Inflammatory macrophage (primary cell): ENCODE measurements at places on chromosomes 16 and 17.
A peak's percentile ranks its signal among the peaks of the same experiment; 100 is the strongest.

DNA sequence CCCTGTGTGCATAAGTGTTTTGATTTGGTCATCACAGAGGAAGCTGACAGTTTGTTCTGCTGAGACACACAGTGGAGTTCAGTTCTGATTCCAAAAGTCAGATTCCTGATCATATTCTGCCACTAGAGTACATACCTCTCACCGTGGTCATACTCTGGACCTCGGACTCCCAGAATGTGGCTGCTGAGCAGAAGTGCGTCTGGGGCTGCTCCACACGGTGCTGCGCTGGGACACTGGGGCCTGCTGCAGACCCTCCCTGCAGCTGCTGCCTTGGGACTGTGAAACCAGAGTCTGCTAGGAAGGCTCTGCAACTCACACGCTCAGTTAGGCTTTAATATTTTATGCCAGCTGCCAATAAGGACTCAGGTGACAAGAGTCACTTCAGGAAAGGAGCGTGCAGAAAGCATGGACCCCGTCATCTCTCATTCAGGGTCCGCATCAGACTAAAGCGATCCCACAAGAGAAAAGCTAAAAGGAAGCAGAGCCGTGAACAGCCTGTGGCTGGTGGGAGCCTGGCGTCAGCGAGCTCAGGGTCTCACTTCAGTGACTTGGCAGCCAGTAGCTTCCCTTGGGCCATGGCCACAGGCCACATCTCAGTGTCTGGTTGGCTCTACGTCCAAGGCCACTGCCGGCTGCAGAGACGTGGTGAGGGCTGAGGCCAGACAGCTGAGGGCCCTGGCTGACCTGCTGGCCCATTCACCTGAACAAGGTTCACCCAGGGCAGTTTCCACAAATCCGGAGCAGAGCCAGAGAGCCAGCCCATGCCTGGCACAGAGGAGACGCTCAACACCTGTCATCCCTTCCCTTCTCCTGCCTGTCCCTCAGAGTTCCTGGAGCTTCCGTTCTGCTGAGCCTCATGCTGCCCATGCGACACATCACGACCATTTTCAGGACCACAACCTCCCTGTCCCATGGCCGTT is 24.7 kb upstream of the KIFC3 start:
- DNase-seq, result no peak

- DNase-seq, result no peak
These were observed 96.2 kb downstream of the MYO1D start for GRCh38 chr17:32780721-32781120.

- DNase-seq, result no peak
These were observed 15.7 kb upstream of the RNF213 start for GRCh38 chr17:80244871-80245509.

DNA sequence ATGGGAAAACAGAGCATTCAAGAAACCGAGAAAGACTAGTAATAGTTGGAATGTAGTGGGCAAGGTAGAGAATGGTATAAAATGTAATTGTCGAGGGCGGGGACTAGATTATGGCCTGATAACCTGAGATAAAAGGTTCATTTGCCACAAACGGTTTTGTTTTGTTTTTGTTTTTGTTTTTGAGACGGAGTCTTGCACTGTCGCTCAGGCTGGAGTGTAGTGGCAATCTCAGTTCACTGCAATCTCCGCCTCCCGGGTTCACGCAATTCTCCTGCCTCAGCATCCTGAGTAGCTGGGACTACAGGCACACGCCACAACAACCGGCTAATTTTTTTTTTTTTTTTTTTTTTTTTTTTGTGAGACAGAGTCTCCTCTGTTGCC is 1.4 kb downstream of the NEK8 start:
- no peak for DNase-seq

GRCh38 chr16:12157517-12158093 is 181.1 kb downstream of the SNX29 start:
- DNase-seq, result no peak

GRCh38 chr16:85570735-85571562 is 42.2 kb upstream of the GSE1 start:
- peak; percentile 77 for DNase-seq

- no peak for DNase-seq
These were observed 29.7 kb upstream of the MRPS23 start for GRCh38 chr17:57879437-57880085.

- peak; percentile 65 for DNase-seq
These were observed 216.1 kb downstream of the CEP112 start for GRCh38 chr17:65975878-65976277.

GRCh38 chr16:1119766-1120576 is 23.9 kb upstream of the C1QTNF8 start:
- DNase-seq, result no peak

DNA sequence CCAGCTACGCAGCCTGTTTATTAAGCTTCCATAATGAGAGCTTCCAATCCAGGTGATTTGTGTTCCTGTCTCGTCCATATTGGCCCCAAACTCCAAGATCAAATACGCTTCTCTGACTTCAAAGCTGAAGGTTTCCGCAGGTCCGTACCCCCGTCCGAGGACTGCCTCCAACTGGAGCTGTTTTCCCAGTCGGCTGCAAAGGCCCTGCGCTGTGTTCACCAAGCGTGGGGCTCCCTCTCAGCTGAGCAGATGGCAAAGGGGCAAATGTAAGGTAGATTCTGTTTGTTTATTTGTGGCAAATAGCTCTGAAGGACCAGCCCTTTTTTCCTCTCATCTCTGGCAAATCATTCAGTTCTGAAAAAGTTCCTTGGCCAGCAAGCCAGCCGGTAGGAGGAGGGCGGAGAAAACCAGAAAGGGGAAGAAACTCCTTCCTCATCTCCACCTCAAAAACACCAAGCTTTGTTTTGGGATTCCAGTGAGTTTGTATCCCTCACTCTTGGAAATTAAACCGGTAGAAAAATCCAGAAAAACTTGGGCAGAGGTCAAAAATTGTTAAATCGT is 35.2 kb downstream of the NXN start:
- peak; percentile 28 for DNase-seq

- DNase-seq, result no peak
These were observed 4.7 kb downstream of the SERPINF1 start for GRCh38 chr17:1766382-1767135.

- peak; percentile 69 for DNase-seq
These were observed 681 bp downstream of the TMEM102 start for GRCh38 chr17:7435676-7436555.

DNA sequence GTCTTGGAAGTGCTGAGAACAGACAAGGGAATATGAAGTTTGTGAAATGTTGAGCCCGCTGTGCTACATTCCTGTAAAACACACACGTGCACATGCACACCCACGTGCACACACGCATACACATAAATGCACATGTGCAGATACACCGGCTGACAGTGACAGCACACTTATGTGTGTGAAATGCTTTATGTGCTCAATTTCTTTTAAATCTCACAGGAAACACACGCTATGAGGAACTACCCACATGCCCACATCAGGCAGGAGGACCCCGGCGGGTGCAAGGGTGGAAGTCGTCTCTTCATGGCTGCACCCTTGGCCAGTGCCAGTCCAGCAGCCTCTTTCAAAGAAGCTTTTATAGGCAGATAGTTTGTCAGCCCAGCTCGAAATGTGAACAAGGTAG is 561 bp upstream of the WFDC1 start:
- DNase-seq, result peak; percentile 44

DNA sequence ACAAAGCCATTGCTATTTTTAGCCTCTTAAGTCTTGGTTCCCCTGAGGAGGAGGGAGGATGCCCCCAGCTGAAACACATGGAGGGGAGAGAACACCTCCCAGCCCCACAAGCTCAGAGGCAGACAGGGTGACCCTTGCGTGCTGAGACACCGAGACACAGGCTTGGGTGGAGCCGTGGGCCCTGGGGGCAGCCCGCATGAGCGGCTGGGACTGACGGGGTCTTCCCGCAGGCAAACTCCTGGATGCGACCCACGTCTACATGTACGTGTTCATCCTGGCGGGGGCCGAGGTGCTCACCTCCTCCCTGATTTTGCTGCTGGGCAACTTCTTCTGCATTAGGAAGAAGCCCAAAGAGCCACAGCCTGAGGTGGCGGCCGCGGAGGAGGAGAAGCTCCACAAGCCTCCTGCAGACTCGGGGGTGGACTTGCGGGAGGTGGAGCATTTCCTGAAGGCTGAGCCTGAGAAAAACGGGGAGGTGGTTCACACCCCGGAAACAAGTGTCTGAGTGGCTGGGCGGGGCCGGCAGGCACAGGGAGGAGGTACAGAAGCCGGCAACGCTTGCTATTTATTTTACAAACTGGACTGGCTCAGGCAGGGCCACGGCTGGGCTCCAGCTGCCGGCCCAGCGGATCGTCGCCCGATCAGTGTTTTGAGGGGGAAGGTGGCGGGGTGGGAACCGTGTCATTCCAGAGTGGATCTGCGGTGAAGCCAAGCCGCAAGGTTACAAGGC is 9.8 kb downstream of the SLC16A3 start:
- peak; percentile 91 for DNase-seq

- peak; percentile 80 for DNase-seq
These were observed 28.6 kb upstream of the NUDT16L1 start for GRCh38 chr16:4664538-4665418.

DNA sequence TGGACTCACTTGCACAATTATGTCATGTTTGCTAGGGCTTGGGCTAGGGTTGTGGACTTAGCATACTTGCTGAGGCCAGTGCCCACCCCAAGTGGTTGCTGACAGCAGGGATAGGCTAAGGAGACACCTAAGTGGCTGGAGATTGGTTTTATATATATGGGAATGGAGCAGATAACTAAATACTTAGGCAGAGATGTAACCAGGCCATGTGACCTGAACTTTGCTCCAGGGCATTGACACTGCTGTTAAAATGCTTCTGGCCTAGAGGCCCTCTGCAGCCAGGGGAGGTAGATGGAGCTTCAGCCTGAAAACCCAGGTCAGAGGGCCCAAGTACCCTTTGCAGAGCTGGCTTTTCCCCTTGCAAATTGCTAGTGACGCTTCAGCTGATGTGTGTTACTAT is 1.4 kb upstream of the ITGB3 start:
- DNase-seq, result no peak

DNA sequence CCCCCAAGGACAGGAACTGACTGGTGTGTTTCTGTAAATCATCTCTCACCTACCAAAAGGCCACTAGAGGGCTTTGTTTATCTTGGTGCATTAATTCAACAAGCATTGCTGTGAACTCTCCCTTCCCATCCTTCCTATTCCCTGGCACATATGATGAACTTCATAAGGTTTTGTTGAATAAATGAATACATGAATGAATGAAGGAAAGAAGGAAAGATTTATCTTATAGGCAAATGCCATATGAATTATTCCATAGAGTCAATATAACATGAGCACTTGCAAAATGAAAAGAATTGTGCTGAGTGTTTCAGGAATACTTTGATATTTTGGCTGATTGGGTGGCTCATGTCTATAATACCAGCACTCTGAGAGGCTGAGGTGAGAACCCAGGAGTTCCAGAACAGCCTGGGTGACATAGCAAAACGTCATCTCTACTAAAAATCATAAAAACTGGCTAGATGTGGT is 4.3 kb downstream of the SPDYE4 start:
- peak; percentile 27 for DNase-seq

GRCh38 chr17:12085076-12085949 is 64.6 kb downstream of the MAP2K4 start:
- no peak for DNase-seq

DNA sequence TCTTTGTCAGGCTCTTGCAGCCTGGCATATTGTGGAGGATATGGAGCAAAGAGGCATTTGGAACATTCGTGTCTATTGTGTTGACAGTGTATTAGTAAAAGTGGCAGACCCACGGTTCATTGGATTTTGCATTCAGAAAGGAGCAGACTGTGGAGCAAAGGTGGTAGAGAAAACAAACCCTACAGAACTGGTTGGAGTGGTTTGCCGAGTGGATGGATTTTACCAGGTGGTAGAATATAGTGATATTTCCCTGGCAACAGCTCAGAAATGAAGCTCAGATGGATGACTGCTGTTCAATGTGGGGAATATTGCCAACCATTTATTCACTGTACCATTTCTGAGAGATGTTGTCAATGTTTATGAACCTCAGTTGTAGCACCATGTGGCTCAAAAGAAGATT is 44.5 kb downstream of the EFCAB13 start:
- DNase-seq, result no peak

- DNase-seq, result no peak
These were observed 11.5 kb downstream of the CDH13 start for GRCh38 chr16:82638095-82638798.

GRCh38 chr16:12547608-12547922 is 256.1 kb downstream of the CPPED1 start:
- DNase-seq, result no peak

DNA sequence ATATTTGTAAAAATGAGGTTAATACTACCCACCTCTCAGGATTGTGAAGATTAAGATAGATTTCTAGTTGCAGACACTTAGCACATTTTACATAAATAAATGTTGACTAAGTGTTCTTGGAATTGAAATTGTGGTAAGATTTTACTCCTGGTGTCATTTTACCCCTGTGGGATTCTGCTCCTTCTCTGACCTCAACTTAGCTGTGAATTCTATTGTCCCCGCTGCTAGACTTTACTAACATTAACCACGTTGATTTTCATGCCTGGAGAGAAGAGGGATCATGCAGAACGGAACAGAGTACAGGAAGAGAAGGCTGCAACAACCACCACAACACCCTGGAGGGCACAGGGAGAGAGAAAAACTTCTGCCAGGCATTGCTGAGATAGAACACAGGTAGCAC is 2.1 kb upstream of the TOM1L1 start:
- DNase-seq, result no peak

DNA sequence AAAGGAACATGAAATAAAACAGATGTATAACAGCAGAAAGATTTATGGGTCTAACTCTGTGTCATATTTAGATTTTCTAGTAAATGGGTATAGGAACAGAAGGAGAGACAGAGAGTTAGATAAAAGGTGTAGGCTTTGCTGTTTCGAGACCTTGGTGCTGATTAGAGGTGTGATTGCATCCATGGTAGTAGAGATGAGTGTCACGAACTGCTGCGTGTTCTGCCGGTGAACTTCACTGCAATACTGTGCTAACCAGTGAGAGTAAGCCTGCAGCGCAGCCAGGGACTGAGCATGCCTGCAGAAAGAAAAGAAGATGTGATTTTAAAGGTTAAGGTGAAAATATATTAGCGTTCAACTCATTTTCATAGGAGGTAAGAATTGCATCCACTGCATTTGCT is 53.7 kb upstream of the GSG1L start:
- no peak for DNase-seq

- no peak for DNase-seq
These were observed 26.2 kb downstream of the ADAMTS18 start for GRCh38 chr16:77408607-77409006.

- DNase-seq, result peak; percentile 41
These were observed 13.5 kb downstream of the SPATA32 start for GRCh38 chr17:45248132-45248957.

- DNase-seq, result no peak
These were observed 13.4 kb upstream of the PSMC3IP start for GRCh38 chr17:42590886-42591285.

DNA sequence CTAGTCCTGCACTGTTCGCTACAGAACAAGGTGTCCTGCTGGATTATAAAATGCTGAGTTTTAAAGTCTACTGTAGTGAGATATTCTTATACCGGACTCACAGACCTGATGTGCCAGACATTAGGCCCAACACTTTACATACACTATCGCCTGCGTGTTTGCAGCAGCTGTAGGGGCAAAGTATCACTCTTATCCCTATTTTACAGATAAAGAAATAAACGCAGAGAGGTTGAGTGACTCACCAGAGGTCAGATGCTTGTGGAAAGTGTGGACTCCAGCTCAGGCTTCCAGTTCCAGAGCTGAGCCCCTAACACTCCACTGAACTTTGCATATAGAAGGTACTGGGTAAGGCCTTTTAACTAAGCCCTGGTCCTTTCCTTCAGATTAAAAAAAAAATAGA is 47.4 kb downstream of the PLXDC1 start:
- DNase-seq, result no peak
